ENCODE measurements at places on chromosomes 3 and 15.
A peak's percentile ranks its signal among the peaks of the same experiment; 100 is the strongest.

DNA sequence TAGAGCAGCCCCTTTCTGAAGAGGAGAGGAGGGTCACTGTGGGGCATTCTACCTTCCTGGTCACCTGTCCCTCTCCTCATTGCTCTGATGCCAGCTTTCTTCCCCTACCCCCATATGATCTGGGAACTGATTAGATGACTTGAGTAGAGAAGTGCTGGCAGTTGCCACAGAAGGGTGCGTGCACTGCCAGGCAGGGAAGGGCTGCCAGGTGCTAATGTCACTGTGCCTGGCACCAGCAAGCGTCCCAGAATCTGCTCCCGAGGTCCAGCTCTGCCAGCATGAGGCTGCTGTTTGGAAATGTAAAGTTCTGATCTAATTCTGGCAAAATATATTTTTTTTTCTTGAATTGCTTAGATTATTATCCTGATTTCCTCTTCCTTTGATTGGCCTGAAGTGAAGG is 52.8 kb downstream of the PPM1L start:
- no peak for DNase-seq

GRCh38 chr15:82805994-82806406 is at the start of gene FSD2:
Gene FSD2 (minus strand): TSS chr15:82806069. CDS start chr15:82787390, 18,679 bp downstream.
- no peak for DNase-seq

- DNase-seq = no peak
Observed at GRCh38 chr3:196611761-196612483, 27.6 kb upstream of the NRROS start.

DNA sequence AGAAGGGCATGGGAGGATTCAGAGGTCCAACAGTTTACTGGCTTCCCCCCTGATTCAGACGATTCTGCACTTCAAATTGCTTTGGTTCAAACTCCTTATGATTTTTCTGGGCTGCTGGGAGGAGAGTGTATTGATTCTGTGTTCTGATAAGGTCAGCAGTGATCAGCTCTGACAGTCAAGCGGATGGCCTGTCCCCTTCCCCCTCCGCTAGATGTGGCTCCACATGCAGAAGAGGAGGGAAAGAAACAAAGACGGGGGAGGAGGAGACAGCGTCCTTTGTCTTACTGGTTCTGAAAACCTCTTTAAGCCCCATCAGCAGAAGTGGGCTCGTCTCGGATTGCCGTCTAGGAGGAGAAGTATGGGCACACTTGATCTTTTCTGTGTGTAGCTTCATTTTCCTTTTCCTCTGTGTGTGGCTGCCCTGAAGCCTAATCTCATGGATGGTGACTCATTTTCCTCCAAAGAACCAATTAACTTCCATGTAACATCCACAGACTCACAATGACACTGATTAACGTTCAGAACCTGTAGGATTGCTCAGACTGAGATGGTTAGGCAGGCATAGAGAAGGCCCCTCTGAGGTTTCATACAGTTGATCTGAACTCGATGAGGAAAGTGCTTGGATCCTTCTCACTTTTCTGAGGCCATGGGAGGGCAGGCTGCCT is 162.4 kb upstream of the PPP2R3A start:
- DNase-seq = no peak

- no peak for DNase-seq
Observed at GRCh38 chr3:143439817-143440216, 320.2 kb downstream of the CHST2 start.

GRCh38 chr3:6287088-6287875 is 573.6 kb upstream of the GRM7 start:
- DNase-seq = no peak

DNA sequence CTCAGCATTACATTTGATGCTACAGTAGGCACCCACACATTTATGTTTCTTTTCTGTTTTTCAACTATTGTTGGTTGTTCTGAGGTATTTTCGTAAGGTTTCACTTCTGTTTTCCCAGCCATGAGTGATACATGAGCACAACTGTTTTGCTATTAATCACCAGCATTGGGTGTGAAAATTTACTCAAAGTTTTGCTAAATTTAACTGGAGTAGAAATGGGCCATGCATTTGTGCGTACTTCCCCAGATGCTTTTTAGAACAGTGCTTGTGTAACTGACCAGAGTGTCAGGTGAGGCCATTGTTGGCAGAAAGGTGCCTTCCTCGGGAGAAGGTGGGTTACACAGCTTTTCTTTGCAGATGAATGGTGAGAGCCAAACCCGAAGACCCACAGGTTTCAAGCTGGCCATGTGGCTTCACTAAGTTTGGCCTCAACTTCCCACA is 70.4 kb downstream of the ST6GAL1 start:
- DNase-seq = no peak

- no peak for DNase-seq
Observed at GRCh38 chr3:5332270-5332956, 144.9 kb downstream of the EDEM1 start.

GRCh38 chr3:12175844-12176453 is 17.2 kb upstream of the TIMP4 start:
- DNase-seq = peak; percentile 79

- DNase-seq = no peak
Observed at GRCh38 chr3:71728632-71729342, 3.6 kb upstream of the EIF4E3 start.

- peak; percentile 33 for DNase-seq
Observed at GRCh38 chr15:99014803-99015697, 7.5 kb upstream of the PGPEP1L start.

- no peak for DNase-seq
Observed at GRCh38 chr3:141763088-141763750, at the start of gene GRK7. Gene GRK7 (plus strand): TSS chr3:141763408. CDS start chr3:141778285, 14,877 bp downstream.

GRCh38 chr3:195039180-195039843 is 231.6 kb downstream of the XXYLT1 start:
- no peak for DNase-seq

DNA sequence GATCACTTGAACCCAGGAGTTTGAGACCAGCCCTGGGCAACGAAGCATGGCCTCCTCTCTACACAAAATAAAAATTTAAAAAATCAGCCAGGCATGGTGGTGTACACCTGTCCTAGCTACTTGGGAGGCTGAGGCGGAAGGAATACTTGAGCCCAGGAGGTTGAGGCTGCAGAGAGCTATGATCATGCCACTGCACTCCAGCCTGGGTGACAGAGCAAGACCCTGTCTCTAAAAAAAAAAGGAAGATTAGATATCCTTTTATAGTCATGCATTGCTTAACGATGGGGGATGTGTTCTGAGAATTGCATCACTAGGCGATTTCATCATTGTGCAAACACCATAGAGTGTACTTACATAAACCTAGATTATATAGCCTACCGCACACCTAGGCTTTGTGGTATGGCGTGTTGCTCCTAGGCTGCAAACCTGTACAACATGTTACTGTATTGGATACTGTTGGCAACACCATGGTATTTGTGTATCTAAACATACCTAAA is 12.6 kb downstream of the ALAS1 start:
- DNase-seq = peak; percentile 39

GRCh38 chr3:46549408-46549904 is 16.6 kb downstream of the LRRC2 start:
- no peak for DNase-seq

GRCh38 chr3:184135911-184136260 is 728 bp downstream of the EIF2B5 start:
- no peak for DNase-seq

- no peak for DNase-seq
Observed at GRCh38 chr3:140128217-140128616, 193.2 kb downstream of the CLSTN2 start.

- no peak for DNase-seq
Observed at GRCh38 chr3:64133272-64133671, 92.0 kb downstream of the PRICKLE2 start.

All from foreskin fibroblast (primary cell).